Stimulated activated CD4-positive, alpha-beta T cell treated with anti-CD3 and anti-CD28 coated beads, Interleukin-1b, Interleukin-23, amount 100 ng/mL, for 4 hours (primary cell): ENCODE measurements at places on chromosomes 7 and 10.

DNA sequence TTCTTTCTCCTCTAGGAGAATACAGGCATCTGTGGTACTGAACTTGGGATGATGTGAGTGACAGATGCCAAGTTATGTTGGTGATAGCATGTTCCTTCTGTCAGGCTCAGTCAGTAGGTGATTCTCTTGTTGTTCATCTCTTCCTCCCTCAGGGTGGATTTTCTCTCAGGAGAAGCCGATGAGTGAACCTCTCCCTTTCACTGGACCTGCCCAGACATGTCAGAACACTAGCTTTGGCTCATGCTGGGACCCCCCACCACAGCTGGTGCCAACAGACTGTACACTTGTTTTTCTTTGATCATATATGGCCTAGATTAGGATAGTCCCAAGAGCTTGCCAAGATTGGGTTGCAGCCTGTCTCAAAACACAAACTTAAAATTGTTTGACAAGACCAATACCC, 129.4 kb downstream of the BMPER start:
- no peak for DNase-seq

GRCh38 chr7:47531584-47532492, 50.1 kb downstream of the TNS3 start:
- DNase-seq: no peak

DNA sequence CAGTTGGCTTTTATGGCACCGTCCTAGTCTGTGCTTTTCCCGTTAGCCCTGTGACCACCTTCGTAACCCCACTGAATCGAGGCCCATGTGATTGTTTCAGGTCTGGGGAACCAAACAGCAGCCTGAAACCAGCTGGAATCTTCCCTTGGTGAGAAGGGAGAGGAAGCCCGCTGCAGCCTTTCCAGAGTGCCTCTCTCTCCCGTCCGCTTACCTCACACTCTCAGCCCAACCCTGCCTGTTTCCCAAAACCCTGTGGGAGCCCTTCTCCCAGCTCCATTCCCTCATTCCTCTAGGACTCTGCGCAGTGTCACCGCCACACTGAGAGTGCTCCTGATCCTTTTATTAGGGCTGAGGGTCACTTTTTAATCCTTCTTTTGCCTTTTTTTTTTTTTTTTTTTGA, 139.6 kb downstream of the WDR37 start:
- no peak for DNase-seq

DNA sequence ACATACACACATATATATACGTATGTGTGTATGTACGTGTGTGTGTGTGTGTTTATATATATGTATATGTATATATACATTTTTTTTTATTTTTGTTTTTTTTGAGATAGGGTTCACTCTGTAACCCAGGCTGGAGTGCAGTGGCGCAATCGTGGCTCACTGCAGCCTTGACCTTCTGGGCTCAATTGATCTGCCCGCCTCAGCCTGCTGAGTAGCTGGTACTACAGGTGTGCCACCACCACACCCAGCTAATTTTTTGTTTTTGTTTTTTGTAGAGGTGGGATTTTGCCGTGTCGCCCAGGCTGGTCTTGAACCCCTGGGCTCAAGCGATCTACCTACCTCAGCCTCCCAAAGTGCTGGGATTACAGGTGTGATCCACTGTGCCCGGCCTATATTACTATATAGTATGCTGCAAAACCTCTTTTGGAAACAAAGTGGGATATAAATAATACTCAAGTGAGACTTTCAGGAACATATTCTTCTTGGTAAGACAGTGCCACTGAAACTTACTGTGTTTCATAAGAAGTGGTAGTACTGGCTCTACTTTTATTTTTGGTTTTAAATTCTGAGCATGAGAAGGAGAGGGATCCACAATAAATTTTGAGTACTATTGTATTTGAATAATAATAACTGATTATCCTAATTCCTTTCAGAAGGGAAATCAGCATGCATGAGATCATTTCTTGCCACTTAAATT, 51.0 kb downstream of the MLLT10 start:
- DNase-seq: no peak

GRCh38 chr7:158492367-158492764, 95.3 kb downstream of the PTPRN2 start:
- DNase-seq: no peak

GRCh38 chr10:70405037-70405824, 1.3 kb downstream of the EIF4EBP2 start:
- DNase-seq: no peak

- no peak for DNase-seq
Measured at GRCh38 chr7:114409750-114410149, 4.9 kb upstream of the FOXP2 start.

DNA sequence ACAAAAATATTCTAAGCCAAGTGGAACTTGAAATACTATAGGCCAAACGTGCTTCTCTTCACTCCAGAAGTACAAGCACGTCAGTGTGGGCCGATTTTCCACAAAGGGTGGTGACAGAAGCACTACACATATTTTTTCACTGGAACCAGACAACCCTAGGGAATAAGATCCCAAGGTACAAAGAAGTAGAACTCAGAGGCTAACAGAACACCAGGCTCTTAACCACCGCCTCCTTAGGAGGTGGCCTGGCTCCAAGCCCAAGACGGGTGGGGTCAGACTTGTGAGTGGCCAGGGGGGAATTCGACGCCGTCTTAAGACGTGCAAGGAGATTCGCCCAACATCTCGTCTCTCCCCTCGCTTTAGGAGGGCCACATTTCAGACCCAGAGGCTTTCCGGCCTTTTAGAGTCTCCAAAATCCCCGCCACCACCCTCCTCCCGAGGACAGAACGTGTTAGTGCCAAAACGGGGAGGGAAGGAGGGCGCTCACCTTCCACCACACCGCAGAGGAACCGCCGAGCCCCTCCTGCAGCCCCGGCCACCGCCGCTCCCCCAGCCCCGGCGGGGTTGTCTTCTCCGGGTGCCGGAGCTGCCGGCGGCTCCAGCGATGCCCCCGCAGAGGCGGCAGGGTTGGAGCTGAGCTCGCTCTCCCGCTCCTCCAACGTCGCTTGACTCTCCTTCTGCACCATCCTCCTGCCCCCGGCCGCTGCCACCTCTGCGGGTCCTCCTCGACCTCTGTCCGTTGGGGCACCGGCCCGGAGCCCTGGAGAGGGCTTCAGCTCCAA, 716 bp downstream of the OGA start:
- peak; percentile 14 for DNase-seq

DNA sequence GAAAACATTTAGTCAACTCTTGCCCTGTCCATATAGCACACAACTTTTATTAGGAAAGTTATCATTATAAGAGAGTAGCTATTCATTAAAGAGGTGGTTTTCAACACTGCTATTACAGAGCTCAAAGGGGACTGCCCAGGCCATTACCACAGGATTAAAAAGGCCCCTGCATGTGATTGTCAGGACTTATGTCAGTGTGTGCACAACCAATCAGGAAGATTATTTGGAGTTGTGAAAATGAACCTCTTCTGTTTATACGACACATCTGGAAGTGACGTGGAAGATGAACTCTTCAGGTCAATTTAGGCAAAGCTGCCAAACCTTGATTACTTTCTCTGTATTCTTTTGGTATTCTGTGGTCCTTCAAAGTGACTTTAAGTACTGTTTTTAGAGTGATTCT, 14.7 kb downstream of the CCNY start:
- no peak for DNase-seq

- no peak for DNase-seq
Measured at GRCh38 chr7:106418094-106418493, 133.3 kb upstream of the NAMPT start.

GRCh38 chr7:5420067-5420880, 3.4 kb downstream of the TNRC18 start:
- DNase-seq: no peak

- no peak for DNase-seq
Measured at GRCh38 chr10:11329062-11329673, 282.3 kb downstream of the USP6NL start.

- no peak for DNase-seq
Measured at GRCh38 chr10:91610444-91610843, 22.4 kb downstream of the PPP1R3C start.

DNA sequence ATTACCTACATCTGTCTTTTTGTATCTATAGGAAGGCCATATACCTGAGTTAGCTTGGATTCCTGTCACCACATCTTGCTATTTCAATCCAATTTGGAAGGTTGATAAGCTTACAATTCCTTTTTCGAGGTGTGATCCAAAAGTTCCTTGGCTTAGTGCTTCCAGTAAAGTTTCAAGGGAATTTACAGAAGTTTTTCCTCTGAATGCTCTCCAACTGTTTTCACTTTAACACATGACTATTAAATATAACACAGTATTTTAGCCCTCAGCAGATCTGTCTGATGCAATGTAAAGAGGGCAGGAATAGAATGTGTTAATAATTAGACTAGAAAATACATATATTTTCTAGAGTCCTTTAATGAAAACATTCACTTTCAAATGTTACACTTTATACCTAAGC, 171.4 kb downstream of the DKK1 start:
- DNase-seq: no peak

GRCh38 chr7:81120803-81121202, 202.0 kb upstream of the SEMA3C start:
- no peak for DNase-seq

GRCh38 chr7:105365541-105366534, 22.9 kb downstream of the SRPK2 start:
- no peak for DNase-seq

- peak; percentile 10 for DNase-seq
Measured at GRCh38 chr10:123007558-123008354, 839 bp downstream of the IKZF5 start.

- no peak for DNase-seq
Measured at GRCh38 chr7:122070834-122071233, 73.2 kb downstream of the AASS start.

- DNase-seq: no peak
Measured at GRCh38 chr7:105450177-105450861, 61.6 kb upstream of the SRPK2 start.
